Mesenteric fat pad (tissue), 1 donor: ENCODE measurements at places on chromosomes 4 and X. TPM values are rescaled to one million over a fixed set of nuclear protein-coding genes. Genes with fewer than 3 reads are reported as not detected.

DNA sequence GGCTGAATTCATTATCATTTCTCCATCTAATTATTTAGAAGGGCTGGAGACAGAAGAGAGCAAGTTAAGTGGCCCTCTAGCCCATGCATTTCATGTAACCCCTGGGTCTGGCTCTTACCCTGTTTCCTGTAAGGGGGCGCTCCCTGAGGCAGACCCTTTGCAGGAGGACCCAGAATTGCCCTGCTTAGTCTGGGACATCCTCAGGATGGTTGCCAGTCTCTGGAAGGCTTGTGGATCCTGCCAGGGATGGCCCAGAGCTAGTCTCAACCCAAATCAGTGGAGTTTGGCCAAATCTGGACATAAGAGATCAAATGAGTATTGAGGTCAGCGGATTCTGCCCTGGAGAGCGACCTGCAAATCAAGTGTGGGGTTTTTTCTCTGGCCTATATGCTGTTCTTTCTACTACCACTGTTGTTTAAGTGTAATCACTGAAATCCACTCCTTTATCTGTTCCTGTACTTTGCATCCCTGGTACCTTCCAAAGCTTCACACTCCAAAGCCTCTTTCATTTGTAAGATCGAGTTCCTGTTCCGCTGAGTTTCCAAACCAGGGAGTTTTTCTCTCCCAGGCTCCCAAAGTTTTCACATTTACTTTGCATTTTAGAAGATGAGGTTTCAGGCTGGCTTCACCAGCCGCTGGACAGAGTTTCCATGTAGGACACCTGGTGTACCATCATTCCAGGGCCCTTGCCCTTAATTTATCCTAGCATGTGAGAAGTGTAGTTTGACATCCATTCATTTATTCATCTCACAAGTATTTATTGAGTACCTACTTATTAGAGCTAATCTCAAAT is 6.3 kb downstream of the KLF3 start:
- DNase-seq = no peak

LANCL3 gene
- total RNA-seq = 0.35 TPM

DNA sequence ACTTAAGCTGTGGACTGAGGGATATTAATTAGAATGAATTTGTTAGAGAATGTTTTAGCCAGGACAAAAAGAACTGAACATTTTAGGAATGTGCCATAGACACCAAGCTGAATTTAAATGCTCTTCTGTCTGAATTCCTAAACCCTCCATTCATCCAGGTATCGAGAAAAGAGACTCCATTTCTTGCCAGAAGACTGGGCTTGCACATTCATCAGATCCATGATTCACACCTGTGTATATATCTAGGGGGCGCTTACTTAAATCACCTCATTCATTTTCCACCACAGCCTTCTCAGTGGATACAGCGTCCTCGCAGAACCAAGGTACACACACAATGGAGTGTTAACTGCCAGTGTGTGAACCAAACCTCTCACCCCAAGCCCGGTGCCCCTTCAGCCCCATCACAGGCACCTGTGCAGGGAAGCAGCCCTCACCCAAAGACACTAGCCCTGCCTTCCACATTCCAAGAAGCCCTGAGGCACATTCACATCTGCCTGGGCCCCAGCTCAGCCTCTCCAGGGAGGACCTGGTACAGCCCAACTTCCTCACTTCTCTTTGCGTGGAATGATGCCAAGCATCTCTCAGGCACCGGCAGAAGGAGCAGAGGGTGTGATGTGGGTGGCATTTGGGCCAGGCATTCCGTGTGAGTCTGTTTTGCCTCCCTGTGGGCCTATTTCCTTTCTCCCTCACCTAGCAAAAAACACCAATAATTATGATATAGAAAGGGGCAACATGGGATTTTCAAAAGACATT is 35.6 kb upstream of the C1QTNF7 start:
- no peak for DNase-seq

GRCh38 chrX:40952855-40953254 is 132.4 kb upstream of the USP9X start:
- DNase-seq = no peak

GRCh38 chrX:130778773-130779172 is 124.2 kb downstream of the ENOX2 start:
- DNase-seq = no peak

CRLF2 gene
- total RNA-seq = 0.22 TPM
